ENCODE measurements at places on chromosomes 7 and 10.

DNA sequence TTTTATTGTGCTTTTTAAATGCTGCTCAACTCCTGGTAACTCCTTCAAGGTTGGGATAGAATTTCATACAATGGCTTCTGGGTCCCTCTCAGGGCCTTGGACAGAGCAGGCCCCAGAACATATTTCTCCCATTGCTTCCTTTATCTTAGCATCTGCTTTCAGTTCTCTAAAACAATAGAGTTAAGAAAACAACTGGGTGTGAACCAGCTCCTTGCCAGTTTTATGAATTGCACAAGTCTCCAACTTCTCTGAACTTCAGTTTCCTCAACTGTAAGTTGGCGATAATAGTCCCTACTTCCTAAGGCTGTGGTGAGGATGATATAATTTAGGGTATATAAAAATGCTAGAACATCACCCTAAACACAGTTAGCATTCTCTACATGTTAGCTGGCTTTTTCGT, 77.0 kb upstream of the INHBA start:
- DNase-seq, result no peak

GRCh38 chr7:18125476-18125875, 97.8 kb upstream of the PRPS1L1 start:
- no peak for DNase-seq

DNA sequence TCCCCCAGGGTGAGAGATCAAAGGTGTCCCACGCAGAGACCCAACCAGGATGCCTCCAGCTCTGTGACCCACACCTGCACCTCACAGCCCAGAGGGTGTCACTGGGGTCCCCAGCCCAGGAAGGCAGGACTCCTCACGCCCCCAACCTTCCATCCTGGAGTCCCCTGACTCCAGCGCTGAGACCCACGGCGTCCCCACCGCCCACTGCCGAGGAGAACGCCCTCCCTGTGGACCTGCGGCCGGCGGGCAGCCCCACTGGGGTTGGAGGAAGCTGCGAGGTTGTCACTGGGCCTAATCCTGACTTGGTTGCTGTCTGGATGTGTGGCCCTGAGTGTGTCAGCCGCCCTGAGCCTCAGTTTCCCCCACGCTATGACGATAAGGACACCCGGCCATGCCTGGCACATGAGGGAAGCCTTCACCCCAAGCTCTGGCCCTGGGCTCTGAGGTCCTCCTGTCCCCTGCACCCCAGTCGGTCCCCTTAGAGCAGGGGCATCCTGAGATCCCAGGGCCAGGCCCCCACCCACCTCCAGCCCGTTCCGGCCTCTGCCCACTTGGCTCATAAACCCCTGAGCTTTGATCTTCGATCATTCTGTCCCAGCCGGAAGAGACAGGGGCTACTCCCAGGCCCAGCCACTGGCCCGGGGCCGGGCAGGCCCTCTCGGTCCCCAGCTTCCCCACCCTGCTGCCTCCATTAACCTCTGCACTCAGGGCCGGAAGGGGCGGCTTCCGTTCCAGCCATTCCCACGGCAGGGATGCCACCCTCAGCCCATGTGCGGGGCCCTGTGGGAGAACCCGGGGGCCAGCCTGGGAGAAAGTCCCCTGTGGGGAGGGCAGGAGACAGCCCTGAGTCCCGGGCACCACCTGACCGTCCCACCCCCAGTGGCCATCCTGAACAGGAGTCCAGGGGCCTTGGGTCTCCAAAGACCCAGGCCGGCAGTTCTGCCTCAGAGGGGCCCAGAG, 113.2 kb downstream of the MICALL2 start:
- no peak for DNase-seq

- no peak for DNase-seq
Observed at GRCh38 chr10:548238-548901, 141.1 kb downstream of the DIP2C start.

GRCh38 chr7:1970895-1971294, 261.9 kb downstream of the MAD1L1 start:
- no peak for DNase-seq

- DNase-seq, result peak; percentile 15
Observed at GRCh38 chr10:52215745-52216361, 98.2 kb upstream of the DKK1 start.

- DNase-seq, result no peak
Observed at GRCh38 chr7:41813286-41813685, 110.4 kb upstream of the INHBA start.

DNA sequence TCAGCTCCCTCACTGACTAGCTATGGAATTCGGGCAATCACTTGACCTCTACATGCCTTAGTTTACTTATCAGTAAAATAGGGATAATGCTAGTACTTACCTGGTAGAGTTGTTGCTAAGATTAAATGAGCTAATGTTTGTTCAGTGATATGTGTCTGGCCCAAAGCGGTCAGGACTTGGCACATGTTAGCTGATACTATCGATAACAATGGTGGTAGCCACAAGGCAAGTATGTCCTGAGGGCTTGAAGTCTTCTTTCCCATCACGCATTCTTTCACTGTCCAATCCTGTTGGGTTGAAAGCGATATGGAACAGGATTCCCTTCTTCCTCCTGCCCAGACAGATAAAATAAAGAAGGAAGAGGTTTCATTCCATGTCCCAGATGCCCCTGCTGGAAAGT, 25.5 kb upstream of the MXI1 start:
- no peak for DNase-seq

GRCh38 chr7:112124061-112124766, 82.0 kb downstream of the DOCK4 start:
- no peak for DNase-seq

DNA sequence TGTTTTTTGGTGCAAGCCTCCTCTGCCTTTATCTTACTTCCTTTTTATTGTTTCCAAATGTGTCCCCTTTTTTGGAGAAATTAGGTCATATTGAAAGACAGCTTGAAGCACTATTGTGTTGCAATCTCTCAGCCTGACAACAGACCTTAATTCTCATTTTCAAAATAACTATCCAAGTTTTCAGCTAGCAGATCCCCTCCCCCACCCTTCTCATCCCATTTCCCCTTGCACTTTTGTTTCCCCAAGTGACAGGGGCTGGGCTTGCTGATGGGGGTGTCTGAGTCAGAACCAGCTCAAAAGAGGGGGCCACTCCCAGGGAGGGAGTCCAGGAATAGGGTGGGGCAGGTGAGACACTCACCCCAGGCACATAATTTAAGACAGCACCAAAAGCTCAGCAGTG, 75.3 kb downstream of the MKI67 start:
- DNase-seq, result no peak

- DNase-seq, result no peak
Observed at GRCh38 chr7:8601121-8601520, 167.7 kb downstream of the NXPH1 start.

- DNase-seq, result no peak
Observed at GRCh38 chr10:59830601-59831259, 75.6 kb downstream of the CCDC6 start.

DNA sequence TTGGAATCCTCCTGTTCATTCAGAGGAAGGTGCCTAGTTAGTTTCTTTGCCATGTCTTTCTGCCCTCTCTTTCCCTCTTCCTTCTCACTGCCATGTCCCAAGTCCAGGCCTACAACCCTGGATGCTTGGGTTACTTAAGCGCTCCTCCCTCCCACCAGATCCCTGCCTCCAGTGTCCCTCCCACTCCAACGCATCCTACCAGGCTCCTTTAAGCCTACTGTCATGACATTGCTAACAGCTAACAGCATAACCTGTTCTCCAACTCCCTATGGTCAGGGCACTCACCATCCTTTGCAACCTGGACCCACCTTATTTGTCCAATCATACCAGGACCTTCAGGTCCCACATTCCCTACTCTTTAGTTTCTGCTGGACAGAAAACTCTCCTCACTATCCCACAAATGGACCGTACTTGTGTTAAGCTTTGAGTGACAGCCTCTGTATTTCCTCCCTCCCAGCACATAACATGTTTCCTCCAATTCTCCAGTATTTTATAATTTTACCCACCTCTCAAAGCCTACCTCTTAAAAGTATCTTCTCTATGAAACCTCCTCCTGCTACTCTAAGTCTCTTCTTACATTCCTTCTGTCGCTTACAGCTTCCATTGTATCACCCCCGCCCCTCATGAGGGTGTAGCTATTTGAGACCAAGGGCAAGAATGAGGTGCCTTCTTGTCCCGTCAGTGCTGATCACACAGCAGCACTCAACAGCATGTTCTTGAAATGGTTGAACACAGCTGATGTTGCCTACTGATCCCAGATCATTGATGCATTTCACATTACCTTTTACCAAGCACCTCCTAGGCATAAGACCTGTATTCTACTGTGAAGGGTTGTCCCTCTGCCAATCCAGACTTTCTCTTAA, 1.7 kb downstream of the BLNK start:
- no peak for DNase-seq

DNA sequence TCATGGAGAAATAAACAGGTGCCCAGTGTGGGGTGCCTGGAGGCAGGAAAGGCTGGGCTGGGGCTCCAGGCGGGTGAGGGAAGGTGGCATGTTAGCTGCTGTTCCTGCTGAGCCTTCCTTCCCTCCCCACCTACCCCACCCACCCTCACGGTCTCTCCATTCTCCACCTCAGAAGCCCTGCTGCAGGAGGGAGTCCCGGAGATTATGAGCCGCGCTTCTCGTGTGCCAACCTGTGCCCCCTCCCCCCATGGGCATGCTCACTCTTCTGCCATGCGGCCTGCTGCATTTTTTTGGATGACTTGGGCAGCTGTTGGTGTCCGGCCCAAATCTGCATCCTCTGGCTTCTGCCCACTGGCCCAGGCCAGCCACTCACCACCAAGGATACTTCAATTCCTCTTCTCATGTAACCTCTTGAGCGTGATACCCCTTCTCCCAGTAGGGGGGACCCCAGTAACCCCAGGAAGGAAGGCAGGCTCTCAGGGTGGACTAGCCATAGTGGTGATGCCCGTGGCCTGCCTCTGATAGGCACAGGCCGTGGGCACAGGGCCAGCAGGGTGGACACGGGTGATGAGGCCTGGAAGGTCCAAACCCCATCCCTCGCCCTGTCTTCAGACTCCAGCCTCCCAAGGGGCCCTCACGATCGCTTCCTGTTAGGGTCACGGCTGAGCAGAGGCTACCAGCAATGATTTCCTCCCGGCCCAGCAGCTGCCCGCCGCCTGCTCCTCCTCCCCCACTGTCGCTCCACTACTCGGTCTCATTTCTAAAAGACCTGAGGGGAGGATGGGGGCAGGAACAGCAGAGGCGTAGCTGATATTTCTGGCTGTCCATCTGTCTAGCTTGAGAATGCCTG, 27.8 kb downstream of the UNC5B start:
- DNase-seq, result no peak

DNA sequence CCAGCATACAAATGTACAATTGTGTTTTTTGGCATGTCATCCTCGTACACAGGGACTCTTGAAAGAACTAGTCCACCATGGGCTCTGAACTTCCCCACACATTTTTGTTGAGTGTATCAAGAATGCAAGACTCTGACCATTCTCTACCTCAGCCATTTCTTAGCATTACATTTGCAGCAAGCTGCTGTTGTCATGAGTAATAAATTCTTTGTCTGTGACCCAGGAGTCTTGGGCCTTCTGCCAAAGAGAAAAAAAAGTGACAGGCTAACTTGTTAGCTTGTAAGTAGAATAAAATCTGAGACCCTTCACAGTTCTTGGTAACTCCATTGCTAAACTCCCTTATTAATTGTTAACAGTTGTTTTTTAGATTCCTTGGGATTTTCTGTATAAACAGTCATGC, 542.3 kb upstream of the MBL2 start:
- DNase-seq, result no peak

DNA sequence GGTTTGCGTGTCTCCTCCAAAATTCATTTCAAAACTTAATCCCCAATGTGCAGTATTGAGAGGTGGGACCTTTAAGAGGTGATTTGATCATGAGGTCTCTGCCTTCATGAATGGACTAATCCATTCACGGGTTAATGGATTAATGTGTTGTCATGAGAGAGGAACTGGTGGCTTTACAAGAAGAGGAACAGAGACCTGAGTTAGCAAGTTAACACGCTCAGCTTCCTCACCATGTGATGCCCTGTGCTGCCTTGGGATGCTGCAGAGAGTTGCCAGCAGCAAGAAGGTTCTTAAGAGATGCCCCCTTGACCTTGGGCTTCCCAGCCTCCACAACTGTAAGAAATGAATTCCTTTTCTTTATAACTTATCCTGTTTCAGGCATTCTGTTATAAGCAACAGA, 3.7 kb upstream of the TCTN3 start:
- DNase-seq, result no peak

GRCh38 chr10:12710594-12711349, 290.7 kb downstream of the CCDC3 start:
- DNase-seq, result peak; percentile 22

GRCh38 chr7:2162959-2163358, 69.8 kb downstream of the MAD1L1 start:
- DNase-seq, result no peak

DNA sequence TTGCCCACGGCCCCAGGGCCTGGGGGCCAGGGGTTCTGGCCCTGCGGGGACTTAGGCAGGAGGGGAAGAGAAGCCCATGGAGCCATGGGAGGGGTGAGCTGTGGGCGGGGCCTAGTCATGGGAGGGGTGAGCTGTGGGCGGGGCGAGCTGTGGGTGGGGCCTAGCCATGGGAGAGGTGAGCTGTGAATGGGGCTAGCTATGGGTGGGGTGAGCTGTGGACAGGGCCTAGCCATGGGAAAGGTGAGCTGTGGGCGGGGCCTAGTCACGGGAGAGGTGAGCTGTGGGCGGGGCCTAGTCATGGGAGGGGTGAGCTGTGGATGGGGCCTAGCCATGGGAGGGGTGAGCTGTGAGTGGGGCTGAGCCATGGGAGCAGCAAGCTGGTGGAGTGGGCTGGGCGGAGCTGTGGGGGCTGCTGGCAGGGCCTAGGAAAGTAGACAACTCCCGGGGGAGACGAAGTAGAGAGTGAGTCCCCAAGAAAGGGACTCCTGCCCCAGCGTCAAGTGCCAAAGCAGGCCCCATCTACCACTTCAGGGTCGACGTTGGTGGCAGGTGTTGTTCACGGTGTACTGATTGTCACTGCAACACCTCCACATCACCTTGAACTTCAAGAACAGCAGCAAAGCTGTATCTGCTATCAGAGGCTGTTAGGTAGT, 19.2 kb upstream of the TTYH3 start:
- DNase-seq, result no peak

GRCh38 chr10:129030996-129031843, 435.8 kb upstream of the MGMT start:
- no peak for DNase-seq

DNA sequence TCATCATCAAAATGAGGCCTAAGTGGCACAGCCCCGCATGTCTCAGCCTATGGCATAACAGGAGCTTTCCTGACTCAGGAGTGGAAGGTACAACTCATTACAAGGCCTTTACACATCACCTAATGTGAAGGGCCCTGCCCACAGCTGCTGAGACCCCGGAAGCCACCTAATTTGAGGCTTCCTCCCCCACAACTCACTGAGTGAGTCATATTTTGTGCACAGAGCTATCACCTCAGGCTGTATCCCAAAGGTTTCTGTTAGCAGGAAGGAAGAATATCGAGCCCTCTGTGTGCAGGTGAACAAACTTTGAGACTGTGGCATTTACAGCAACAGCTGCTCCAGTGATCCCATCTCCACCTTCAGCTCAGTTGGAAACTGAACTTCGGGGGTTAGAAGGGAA, 20.6 kb downstream of the HTR5A start:
- DNase-seq, result no peak

GRCh38 chr7:37786741-37787569, 61.4 kb upstream of the NME8 start:
- no peak for DNase-seq

Data from NCI-H2107 (cell line).